ENCODE measurements at places on chromosomes 6 and 20.

- DNase-seq: no peak
Measured at GRCh38 chr20:47262008-47262364, 94.5 kb downstream of the ZMYND8 start.

DNA sequence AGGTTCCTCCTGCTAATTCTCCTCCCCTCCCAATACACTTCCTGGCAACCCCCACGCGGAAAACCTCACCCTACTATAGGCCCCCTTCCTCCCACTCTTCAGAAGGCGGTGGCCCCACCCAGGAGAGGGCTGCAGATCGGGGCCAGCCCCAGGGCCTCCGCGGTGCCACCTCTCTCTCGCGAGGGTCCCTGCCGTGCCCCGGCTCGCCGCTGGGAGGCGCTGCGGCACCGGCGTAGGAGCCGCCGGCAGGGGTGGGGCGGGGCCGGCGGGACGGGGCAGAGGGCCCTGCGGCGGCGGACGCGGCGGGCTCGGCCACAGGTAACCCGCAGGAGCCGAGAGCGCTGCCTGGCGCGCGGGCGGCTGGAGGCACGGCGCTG is at the start of gene ANKRD6:
TSS of gene ANKRD6 (plus strand) at position 278 of the 377 bp plus-strand sequence. CDS start 133,825 bp downstream, outside the sequence.
- DNase-seq: peak; percentile 72

GRCh38 chr6:123016431-123017103 is 20.5 kb downstream of the CLVS2 start:
- no peak for DNase-seq

DNA sequence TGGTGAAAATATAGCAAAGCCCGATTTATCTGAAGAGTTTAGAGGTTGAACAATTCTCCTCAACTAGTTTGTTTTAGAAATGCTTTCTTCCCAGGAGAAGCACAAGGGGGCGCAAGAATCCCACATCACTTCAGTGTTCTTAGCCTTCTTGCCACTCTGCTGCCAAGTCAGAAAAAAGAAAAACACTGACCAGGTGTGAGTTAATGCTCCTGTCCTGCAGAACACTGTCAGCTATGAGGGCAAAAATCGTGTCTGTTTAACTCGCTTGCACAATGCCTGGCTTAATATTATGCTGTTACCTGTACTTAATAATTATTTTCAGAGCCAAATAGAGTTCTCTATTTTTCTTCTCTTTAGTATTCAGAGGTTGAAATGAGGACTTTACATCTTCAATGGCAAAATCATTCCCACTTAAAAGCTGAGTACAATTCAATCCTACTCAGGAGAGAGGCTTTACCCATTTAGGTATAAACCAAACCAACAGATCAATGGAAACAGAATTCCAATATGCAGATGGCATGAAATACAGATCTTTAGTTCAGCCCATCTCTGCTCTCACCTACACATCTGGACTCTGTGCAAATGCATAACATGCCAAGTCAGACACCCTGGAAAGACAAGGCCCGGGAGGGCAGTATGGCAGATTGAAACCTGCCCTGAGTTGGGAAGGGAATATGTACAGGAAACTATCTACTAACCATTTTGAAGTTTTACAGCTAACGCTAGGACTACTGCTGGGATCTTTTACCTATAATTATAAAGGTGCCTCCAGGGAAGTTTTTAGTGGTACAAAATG is 71.4 kb upstream of the TULP1 start:
- DNase-seq: peak; percentile 51

- no peak for DNase-seq
Measured at GRCh38 chr6:28900577-28901256, 23.1 kb downstream of the TRIM27 start.

DNA sequence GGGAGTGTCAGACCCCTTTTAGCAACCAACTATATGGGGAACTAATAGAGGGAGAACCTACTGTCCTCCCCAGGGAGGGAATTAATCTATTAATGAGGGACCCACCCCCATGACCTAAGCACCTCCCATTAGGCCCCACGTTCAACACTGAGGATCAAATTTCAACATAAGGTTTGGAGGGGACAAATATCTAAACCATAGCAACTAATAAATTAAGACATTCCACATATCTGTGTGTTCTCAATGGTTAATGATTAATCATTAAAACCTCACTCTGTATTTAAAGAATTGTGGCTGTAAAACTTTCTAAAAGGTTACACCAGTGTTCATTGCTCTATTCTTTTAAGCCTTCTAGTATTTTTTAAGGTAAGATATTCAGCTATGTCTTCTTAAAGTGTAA is 500.4 kb upstream of the SULF2 start:
- DNase-seq: no peak

DNA sequence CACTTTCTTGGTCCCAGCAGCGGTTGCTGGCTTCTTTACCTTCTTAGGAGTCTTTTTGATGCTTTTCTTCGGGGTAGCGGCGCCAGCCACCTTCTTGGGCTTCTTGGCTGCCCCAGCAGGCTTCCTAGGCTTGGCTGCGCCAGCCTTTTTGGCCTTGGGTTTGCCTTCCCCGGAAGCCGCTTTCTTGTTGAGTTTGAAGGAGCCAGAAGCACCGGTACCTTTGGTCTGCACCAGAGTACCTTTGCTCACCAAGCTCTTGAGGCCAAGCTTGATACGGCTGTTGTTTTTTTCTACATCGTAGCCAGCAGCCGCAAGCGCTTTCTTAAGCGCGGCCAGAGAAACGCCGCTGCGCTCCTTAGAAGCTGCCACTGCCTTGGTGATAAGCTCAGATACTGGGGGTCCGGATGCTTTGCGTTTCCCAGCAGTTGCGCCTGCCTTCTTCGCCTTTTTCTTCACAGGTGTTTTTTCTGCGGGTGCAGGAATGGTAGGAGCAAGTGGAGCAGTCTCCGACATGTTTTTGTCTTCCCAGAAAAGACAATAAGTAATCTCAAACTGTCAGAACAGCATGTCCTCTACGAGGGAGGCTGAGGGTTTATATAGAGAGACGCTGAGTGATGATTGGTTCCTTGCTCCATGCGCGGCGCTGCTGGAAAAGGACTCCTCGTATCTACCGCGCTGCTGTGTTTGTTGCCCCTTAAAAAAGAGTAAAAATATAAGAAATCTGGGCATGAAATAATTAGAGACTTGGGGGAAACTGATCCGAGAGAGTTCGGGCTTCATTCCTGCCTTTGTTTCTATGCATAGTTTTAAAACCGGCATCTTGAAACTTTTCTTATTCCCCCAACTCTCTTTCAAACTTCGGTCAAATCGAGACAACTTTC is 130.3 kb upstream of the BTN3A2 start:
- peak; percentile 57 for DNase-seq

GRCh38 chr20:17614176-17614811 is 44.4 kb downstream of the DSTN start:
- DNase-seq: no peak

GRCh38 chr20:48831718-48832404 is 4.1 kb upstream of the PREX1 start:
- no peak for DNase-seq

- no peak for DNase-seq
Measured at GRCh38 chr6:89145091-89145955, 532 bp upstream of the PM20D2 start.

DNA sequence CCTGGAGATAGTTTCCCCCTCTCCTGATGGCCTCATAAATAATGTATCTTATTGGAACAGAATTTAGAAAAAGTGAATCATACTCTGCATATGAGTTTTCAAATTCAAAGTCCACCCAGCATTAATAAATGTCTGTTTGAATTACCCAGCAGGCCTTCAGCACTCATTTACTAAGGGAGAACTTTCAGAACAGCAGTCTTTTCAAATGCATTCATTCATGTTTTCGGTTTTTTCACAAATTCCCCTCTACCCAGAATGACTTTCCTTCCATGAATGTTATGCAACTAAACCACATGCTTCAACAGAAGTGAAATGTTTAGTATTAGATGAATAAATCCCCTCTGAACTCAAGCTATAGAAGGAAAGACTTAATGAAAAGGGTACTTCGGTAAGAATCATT is 92.4 kb downstream of the RTN4IP1 start:
- no peak for DNase-seq

DNA sequence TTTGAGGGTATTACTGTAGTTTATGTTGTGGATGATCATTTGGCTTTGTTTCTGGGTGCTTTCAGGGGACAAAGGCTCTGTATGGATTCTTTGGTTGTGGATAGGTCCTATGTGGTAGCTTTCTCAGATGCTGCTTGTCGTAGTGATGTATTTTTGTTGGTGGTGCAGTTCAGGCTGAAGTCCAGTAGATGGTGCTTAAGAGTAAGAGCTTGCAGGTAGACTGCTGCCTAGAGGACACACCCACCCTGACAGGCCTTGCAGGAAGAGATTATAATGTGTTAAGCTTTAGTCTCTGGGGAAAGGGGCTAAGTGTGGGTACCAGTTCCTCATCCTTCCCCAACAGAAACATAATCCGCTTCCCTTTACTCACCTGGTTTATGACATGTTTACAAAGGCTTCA is 62.6 kb upstream of the ADGRB3 start:
- DNase-seq: no peak

- no peak for DNase-seq
Measured at GRCh38 chr6:37417393-37417792, 15.6 kb upstream of the CMTR1 start.

- DNase-seq: no peak
Measured at GRCh38 chr6:110409794-110410193, 5.6 kb downstream of the DDO start.

DNA sequence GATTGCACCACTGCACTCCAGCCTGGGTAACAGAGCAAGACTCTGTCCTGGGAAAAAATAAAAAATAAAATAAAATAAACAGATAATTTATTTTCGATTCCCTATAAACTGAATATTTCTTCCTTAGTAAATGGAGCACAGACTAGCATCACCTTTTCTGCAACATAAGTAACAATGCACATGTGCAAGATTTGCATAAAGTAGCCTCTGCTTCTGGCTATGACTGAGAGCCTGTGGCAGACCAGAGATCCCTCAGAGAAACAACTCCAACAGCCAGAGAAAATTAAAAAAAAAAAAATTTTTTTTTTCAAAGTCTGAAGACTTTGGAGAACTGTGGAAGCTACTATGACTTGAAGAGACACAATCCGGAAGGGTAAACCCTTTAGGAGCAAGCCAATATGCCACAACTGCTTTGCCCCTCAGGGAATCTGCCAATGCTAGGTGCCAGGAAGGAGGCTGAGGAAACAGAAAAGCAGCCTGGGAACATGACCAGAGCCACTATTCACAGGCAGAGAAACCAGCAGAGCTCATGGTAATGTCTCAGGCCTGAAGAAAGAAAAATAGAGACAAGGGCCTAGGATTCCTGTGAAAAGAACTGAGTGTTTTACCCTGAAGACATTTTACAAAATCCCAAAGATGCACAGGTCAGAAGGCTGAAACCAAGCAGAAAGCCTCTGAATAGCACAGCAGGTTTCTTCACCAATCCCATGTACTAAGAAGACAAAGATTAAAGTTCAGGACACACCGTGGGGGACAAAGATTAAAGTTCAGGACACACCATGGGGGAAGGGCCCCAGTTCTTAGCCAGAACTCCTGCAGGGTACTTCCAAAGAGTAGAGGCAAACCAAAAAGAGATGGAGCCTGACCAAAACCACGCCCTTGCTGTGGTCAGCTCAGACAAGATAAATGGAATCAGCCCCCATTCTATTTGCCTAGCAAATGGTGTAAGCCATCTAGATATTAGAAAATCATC is 25.8 kb downstream of the B4GALT5 start:
- DNase-seq: no peak

DNA sequence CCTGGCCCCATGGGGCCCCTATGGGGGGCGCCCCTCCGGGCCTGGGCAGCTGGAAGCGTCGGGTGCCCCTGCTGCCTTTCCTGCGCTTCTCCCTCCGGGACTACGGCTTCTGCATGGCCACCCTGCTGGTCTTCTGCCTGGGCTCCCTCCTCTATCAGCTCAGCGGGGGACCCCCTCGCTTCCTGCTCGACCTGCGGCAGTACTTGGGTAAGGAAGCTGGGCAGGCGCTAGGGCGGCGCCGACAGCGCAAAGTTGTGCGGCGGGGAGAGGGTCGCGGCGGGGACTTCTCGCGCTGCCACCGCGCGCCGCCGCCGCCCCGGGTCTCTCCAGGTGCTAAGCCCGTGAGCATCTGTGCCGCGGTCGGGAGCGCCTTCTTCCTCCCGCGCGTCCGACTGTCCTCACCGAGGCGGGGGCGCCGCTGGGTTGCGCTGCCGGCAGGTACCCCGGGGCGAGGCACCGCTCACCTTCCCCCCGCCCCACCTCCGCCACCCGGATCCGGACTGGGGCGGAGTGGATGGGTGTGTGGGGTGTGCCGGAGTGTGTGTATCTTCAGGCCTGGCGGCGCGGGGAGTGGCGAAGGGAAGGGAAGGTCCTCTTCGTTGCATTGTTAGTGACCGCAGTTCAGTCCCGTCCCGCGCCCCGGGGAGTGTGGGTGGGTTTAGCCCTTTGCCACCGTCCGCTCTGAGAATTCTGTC is 788 bp downstream of the UST start:
- DNase-seq: peak; percentile 31

DNA sequence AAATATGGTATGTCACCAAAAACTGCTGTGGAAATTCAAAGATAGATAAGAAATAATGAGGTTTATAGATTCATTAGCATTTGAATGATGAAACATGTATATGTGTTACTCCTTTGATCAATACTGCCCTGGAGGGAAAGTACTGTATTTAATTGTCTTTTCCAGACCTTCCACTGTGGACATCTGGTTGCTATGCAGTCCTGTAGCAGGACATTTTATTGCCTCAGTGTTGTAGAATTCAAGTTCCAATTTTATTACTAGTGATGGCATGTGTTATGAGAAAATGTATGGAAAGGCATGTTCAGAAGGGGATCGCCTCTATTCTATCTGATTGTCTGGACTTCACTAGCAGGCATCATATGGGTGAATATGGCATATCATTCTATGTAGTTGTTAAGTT is 391.0 kb downstream of the TFAP2B start:
- no peak for DNase-seq

DNA sequence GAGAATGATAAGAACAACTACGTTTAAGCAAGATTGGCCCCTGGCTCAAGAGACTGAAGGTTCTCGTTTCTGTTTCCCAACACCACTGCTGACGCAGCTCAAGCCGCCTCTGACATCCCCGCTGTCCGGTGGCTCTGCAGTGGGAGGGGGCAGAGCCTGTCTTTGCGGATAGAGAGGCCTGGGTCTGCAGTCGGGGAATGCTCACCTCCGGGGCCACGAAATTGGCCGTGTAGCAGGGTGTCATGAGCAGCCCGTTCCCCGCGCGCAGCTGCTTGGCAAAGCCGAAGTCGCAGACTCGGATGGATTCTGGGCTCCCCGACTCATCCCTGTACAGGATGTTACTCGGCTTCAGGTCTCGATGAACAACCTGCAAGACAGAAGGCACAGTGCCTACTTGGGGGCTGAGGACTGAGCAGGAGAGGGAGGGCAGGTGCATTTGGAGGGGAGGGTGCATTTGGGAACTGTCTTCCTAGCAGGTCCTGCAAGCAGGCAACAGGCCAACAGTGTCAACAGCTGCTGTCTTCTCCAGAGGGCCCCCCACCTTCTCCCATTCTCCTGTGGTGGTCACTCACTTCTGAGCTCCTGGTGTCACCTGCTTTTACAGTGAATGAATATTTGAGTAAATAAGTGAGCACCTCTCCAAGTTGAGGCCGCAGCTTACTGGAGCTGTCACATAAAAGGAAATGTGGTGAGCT is 40.5 kb upstream of the MPC1 start:
- no peak for DNase-seq
